Activated naive CD8-positive, alpha-beta T cell treated with anti-CD3 and anti-CD28 coated beads for 36 hours (primary cell): ENCODE measurements at places on chromosomes 3 and 15.

DNA sequence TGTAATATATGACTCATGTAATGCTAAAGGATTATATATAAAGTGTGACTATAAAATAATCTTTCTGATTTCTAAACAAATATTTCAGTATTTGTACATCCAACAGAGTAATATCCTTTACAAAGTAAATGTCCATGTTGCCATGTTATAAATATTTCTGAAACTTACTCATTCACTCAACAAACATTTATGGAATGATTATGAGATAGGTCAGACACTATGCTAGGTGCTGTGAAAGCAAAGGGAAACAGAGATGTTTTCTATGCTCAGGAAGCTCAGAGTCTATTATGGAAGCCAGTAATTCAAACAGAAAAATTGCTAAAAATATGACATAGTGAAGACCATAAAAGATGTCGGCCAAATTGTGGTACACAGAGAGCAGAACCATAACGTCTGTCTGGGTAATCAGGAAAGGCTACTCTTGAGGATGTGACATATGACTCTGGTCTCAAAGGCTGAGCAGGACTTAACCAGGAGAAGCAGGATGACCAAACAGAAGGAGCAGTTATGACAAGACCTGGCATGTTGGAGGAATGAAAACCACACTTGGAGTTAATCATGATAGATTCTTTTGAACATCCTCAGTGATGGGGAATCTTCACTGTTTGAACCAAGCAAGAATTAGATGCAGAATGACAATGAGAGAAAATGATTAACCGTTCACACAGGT lies 39.0 kb upstream of the MYO5C start:
- no peak for DNase-seq

DNA sequence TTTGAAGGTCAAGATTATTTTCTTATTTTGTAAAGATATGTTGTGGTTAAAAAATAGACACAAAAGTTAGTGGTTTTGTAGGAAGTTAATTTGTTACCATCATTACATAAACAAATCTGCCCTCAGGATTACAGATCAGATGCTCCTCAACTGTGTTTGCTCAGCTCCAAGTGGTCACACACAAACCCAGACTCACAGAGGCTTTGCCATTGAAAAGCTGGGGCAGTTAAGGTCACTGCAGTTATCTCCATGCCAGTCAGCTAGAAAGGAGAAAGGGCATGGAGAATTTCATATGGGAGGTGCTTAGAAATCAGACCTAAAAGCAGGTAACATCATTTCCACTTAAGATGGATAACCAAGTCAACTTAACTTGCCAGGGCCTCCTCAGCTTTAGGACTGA lies 825.7 kb upstream of the GBE1 start:
- DNase-seq: no peak

- DNase-seq: no peak
Observed at GRCh38 chr3:22887664-22888291, 315.3 kb upstream of the UBE2E2 start.

- DNase-seq: no peak
Observed at GRCh38 chr3:124451630-124452317, 278.5 kb upstream of the UMPS start.

DNA sequence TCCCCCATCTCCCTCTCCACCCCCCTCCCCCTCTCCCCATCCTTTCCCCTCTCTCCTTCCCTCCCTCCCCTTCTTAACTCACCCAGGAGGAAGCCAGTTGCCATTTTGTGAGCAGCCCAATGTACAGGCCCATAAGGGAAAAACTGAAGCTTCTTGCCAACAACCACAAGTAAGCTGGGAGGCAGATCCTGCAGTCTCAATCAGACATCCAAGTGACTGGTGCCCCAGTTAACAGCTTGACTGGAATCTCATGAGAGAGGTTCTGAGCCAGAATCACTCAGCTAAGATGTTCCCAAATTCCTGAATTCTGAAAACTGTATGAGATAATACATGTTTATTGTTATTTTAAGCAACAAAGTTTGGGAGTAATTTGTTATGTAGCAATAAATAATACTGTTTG lies 90.7 kb downstream of the C3orf70 start:
- no peak for DNase-seq

DNA sequence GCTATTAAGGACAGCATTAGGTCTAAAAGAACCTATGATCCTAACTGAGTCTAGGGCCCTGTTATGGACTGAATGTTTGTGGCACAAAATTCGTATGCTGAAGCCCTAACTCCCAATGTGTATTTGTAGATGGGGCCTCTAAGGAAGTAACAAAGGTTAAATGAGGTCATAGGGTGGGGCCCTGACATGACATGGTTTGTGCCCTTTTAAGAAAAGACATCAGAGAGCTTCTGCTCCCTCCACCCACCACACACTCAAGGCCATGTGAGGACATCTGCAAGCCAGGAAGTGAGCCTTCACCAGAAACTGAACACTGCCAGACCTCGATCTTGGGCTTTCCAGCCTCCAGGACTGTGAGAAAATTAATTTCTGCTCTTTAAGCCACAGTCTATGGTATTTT lies 49.2 kb downstream of the PHC3 start:
- DNase-seq: peak; percentile 40

- no peak for DNase-seq
Observed at GRCh38 chr3:184332370-184333090, 4.9 kb upstream of the FAM131A start.

GRCh38 chr3:12349895-12350811 lies 61.3 kb downstream of the PPARG start:
- DNase-seq: no peak

- no peak for DNase-seq
Observed at GRCh38 chr15:71410347-71410746, 295.1 kb downstream of the THSD4 start.

GRCh38 chr3:50123394-50124051 lies 31.6 kb upstream of the SEMA3F start:
- no peak for DNase-seq

GRCh38 chr3:178223876-178224275 lies 312.4 kb upstream of the KCNMB2 start:
- no peak for DNase-seq

DNA sequence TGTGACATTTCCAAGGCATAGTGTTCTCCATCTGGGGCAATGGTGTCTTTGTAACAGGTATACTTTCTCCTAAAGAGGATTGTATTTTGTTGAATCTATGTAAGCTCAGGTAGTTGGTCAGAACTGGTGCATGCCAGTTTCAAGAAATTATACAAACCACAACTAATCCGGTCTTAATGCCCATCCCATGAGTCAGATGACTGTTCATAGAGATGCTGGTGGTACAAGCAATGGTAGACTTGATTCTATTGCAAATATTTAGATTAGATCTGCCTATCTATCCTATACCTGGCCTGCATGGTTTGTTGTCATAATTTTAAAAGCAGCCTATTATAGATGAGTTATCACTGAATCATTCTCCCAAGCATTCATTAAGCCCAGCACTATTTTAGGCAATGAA lies 43.5 kb downstream of the ATP13A5 start:
- DNase-seq: no peak

DNA sequence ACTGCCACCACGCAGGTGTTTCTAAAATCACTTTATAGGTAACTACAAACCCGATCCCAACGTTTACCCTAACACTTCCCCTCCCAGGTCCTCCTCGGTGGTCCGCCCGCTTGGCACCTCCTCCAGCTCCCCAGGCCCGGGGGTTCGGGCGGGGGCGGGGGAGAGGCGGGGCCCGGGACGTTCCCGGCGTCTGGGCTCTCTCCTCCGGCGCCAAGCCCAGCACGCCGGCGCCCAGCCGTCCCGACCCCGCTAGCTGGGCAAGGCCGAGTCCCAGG lies 562 bp downstream of the CGGBP1 start:
- DNase-seq: no peak

DNA sequence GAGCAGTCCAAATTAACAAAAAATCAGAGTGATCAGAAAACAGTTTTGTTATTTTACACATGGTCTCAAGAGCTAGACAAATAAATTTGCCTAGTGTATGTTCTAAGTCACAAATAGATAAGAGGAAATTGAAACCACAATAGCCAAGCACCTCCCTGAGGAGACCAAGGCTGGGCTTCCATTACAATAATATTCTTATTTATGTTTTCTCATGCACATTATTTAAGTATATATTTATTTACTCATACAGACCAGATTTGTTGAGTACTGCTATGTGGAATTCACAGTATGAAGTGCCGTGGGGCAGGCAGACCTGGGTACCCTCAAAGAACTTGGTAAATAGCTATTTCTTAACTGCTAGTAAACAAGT lies 242.3 kb upstream of the ICE2 start:
- DNase-seq: no peak

GRCh38 chr3:142239421-142239820 lies 14.0 kb upstream of the GK5 start:
- DNase-seq: no peak

DNA sequence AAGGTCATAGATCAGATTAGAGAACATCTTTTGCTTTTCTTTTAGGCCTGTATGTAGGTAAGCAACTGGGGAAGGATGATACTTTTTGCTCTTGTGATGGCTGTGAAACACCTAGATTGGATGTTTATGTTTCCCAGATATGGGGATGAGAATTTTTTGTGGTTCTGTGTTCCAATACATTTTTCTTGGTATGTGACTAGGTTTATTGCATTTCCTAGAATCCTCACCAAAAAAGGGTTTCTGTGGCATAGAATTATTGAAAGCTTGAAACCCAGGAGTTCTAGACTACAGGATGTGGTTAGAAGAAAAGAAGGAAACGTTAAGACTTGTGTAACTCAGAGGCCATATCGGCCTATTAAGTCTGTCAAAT lies 25.8 kb downstream of the OXNAD1 start:
- DNase-seq: no peak

DNA sequence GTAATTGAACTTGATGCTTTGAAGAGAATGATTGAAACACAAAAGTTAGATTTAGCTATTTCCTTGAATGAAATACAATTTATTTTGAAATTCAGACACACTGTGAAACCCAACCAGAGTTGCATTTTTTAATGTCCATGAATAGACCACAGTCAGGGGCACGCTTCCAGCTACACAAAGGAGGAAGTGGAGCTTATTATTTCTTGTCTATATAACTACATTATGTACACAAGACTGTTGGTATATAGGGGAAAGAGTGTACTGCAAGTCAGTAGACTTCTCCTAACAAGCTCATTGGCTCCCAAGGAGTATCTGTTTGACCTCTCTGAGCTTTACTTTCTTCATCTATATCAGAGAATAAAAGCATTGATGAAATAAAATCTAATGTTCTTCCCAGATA lies 326.2 kb downstream of the RYR3 start:
- DNase-seq: no peak

GRCh38 chr15:62802612-62803011 lies 239.9 kb upstream of the TPM1 start:
- DNase-seq: no peak

DNA sequence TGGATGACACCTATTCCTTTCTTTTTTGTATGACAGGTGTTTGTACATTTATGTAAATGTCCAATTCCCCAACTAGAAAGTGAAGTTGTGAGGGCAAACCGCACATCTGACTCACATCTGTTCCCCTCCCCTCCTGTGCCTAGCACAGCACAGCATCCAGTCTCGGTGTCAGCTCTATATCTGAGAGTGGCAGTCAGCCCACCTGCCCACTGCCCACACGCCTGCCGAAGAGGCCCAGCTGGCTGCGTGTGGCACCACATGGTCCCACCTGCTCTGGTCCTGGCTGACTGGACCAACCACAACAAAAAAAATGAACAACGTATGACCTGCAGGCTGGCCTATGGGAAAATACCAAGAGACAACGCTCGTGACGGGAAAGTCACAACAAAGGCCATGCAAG lies 62.8 kb downstream of the XXYLT1 start:
- DNase-seq: no peak

DNA sequence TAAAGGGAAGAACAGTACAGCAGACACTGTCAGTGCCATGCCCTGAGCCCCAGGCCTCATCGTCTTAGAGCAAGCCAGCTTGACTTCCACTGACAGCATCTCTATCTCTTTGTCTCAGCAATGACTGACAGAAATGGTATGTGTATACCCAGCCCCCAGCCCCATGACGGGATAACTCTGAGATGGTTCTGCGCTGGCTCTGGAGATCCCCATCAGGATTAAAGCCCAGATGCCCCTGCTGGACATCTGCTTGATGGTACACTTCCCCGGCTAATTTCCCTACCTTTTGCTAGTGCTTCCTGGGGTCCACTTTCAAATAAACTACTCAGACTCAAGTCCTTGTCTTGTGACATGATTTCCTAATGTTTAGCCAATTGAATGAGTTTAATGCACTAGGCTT lies 7.6 kb downstream of the NMNAT3 start:
- DNase-seq: no peak

DNA sequence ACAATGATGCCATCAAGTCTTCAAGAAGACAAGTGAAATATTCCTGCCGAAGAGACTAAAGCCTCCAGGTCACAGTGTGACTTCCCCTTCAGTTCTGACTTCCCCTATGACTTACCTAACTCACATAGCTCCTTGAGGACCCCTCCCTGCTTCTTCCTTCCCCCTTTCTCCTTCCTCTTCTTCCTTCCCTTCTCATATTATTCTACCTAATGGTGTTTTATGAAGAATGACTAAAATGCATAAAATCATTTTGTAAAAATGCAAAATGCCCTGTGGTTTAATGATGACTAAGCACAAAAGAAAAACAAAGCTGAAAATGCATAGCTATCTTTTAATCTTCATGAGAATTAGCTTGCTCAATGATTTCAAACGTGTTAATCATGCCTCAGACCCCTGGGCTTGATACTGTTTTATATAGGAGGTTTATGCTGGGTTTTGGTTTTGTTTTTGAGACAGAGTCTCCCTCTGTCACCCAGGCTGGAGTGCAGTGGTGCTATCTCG lies 26.1 kb upstream of the TM4SF4 start:
- no peak for DNase-seq

- DNase-seq: no peak
Observed at GRCh38 chr3:188926741-188927511, 244.8 kb upstream of the TPRG1 start.
